ENCODE measurements at places on chromosomes 5 and 9. TPM values are rescaled to one million over a fixed set of nuclear protein-coding genes. Genes with fewer than 3 reads are reported as not detected.

FAM221B gene
- not detected for total RNA-seq

INSL6 gene
- total RNA-seq, result not detected

QRFP gene
- not detected for total RNA-seq

FBP1 gene
- not detected for total RNA-seq

POU5F2 gene
- total RNA-seq, result not detected

ADRA1B gene
- total RNA-seq, result 8.1 TPM

DOK3 gene
- total RNA-seq, result 4.3 TPM

SLC25A46 gene
- 29.2 TPM for total RNA-seq

TNC gene
- 1.4 TPM for total RNA-seq

BTNL8 gene
- not detected for total RNA-seq

PCDHB5 gene
- 1.5 TPM for total RNA-seq

TMEM174 gene
- not detected for total RNA-seq
